Renal cortex interstitium (tissue), 15 donors: ENCODE measurements at places on chromosomes 5 and 9.
A peak's percentile ranks its signal among the peaks of the same experiment; 100 is the strongest.

GRCh38 chr9:85543196-85543595, 198.6 kb downstream of the AGTPBP1 start:
- DNase-seq = no peak

DNA sequence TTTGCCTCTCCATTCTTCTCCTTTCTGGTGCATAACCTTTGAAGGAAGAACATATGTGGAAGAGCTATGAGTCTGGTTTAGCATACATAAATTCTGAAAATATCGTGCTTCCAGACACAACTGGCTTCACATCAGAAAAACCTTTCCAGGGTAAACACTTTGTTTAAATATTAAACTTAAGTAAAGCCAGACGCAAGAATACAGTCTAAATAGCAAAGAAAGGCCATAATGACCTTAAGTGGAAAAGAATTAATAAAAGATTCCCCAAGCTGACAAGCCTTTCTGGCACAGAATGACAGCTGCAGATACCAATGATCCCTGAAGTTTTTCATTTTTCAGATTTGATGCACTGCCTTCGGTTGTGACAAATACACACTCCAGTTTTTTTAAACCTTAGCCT, 13.5 kb upstream of the TSSK1B start:
- no peak for DNase-seq

GRCh38 chr5:54415147-54415546, 40.4 kb upstream of the HSPB3 start:
- no peak for DNase-seq

- no peak for DNase-seq
Measured at GRCh38 chr5:105581988-105582690, 2019.5 kb upstream of the NUDT12 start.

DNA sequence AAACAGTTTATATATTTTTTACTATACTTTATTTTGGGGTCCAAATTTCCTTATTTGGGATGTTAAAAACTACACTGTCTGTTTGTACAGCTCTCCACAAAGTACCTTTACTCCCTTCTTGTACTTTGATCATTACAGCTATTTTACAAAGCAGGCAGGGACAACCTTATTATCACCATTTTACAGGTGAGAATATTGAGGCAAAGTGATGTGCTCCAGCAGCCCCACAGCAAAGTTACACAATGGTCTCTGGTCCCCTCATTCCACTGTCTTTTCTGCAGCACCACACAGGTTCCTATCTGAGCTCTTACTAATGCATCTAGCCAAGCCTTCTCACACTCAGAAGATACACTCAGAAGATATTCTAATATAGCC, 457.3 kb downstream of the RASEF start:
- DNase-seq = no peak

GRCh38 chr5:74670396-74671038, 14.5 kb upstream of the HEXB start:
- no peak for DNase-seq

DNA sequence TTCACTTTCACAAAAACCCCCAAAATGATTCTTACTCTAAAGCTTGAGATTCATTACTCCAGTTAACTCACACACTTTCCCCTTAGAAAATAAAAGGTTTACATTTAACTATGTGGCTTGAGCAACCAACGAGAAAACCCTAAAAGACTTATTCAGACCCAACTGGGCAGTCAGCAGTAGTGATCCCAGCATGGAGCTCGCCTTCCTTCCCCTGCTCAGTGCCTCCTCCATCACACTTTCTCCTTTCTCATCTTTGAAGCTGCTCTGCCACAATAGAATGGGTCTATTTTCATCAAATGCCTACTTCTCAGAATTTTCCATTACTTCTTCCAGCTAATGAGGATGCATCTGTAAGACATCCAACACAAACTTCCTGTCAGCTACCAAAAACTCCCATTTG, 29.1 kb downstream of the RORB start:
- DNase-seq = no peak

DNA sequence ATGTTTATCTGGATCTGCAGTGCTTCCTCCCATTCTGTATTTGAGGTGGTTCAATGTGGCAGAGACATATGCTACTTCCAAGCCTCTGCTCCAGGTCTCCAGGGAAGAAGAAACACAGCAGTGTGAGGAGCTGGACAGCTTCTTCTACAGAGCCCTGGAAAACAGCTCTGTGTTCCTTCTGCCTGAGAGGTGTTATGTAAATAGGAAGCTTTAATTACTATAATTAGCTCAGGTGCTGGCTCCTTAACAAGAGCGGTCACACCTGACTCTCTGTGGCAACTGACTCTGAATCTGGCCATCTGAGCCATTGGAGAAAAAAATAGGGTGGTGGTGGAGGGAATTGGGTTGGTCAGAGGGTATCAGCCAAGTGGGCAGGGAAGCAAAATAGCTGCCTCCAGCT, 332.4 kb upstream of the BRINP1 start:
- no peak for DNase-seq

DNA sequence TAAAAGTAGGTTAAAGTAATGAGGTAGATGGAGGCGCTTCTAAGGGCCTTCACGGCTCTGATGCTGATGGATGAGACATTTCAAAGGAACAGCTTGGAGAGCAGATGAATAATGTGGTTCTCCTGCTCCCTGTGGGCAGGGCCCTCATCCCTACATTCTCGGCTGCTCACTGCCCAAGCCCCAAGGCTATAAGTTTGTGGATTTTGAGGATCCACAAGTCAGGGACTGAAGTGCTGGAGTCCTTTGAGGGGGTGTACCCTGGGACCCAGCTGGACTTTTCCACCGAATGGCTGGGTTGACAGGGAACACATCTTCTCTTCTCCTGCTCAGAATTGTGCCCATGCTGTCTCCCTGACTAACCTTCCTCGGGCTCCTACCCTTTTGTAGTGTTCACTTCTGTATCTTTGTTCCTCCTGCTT, 21.4 kb upstream of the CXCL14 start:
- no peak for DNase-seq

DNA sequence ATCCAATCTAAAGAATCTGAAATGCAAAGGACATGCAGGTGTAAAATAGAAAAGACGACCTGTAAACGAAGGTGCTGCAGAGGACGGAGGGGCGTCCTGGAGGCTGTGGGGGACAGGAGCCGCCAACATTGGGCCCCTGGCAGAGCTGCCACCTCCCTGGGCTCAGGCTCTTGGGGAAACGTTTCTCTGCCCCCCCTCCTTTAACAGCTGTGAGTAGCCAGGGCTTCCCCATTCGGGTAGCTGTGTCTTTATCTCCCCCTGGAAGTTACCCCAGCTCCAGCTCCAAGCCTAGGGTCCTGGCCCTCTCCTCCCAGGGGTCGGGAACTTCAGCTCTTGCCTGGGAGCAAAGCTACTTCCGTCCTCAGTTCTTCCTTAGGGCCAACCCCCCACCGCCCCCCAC, 51.5 kb downstream of the PSD2 start:
- DNase-seq = no peak

- no peak for DNase-seq
Measured at GRCh38 chr9:126009047-126009446, 261.9 kb downstream of the PBX3 start.

GRCh38 chr9:706606-707459, 134.7 kb upstream of the DMRT1 start:
- DNase-seq = no peak

DNA sequence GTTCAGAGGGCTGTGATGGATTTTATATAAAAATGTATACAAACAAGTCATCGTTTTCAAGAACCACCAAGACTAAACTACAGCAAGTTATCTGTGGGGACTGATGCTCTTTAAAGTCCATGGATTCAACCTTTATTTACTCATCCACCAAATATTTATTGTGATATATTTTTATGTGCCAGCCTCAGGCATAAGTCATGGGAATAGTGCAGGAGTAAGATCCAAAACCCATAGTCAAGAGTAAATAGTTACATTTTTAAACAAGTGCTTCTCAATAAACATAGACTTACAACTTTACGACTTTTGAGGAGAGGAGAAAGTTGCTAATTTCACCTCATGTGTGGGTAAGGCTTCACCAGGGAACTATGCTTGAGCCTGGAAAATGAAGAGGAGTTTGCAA, 24.6 kb downstream of the MACIR start:
- DNase-seq = no peak

DNA sequence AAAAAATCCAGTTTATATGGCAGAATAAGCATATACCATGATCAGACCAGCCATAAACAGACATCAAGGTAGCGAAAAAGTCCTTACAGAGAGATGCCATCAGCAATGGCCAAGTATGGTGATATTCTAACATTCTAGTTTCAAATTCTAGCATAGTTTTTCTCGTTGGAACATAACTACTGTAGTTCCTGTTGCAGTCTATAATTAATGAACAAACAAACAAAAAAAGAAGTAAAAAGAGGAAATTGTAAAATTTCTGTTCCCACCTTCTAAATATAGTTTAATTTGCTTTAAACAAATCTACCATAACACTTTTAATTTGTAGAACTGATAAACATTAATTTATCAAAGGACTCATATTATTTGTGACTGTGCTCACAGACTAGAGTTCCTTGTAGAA, 9.9 kb upstream of the CD180 start:
- DNase-seq = no peak

DNA sequence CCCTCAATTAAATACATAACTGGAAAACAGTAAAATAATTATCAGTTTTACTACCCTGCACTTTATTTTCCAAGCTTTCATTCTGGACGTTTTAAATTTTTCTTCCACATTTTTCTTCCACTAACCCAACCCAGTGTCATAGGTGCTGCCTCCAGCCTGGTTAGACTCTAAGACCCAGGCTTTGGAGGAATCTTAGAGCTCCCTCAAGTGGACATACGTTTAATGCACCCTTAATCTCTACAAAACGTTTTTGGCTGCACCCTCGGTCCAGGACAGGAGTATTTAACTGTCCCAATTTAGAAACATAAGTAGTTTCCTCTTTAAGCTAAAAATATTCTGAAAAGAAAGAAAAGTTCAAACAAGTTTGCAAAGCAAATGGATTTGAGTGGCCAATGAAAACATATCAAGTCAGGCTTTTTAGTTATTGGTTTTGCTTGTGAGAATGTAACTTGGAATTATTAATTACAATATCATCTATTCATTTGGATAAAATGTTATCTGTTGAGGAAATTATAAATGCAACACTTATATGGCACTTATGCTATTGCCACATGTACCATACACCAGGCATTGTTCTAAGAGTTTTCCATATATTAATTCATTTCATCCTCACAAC, 38.9 kb downstream of the CDH6 start:
- DNase-seq = peak; percentile 43

GRCh38 chr9:115952430-115953292, 200.9 kb upstream of the PAPPA start:
- no peak for DNase-seq

- no peak for DNase-seq
Measured at GRCh38 chr9:72718503-72718902, 197.1 kb downstream of the TMC1 start.

DNA sequence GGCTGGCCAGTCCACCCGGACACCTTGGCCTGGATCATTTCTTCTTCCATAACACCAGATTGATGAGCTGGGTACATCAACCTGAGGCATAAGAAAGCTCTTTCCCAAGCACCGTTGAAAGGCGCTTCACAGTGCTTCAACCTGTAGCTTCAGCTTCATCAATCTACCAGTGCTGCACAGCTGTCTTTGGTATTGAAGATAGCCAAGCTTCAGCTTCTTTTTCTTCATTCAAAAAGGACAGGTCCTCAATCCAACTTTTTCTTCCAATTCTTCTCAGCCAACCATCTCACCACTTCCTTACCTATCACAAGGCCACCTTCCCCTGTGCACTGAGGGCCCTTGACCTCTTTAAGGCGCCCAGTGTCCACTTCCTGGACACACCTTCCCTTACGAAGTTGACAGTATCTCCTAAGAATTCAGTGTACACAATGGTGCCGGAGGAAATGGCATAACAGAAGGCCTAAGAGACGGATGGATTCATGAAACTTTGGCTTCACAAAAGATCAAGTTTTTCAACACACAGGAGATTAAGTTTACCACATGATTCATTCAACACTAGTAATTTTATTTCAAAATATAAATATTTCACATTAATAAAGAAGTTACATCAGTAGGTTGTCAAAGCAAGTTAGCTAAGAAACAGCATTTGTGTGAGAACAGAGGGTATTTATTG, 1.4 kb upstream of the CTNNAL1 start:
- DNase-seq = no peak

DNA sequence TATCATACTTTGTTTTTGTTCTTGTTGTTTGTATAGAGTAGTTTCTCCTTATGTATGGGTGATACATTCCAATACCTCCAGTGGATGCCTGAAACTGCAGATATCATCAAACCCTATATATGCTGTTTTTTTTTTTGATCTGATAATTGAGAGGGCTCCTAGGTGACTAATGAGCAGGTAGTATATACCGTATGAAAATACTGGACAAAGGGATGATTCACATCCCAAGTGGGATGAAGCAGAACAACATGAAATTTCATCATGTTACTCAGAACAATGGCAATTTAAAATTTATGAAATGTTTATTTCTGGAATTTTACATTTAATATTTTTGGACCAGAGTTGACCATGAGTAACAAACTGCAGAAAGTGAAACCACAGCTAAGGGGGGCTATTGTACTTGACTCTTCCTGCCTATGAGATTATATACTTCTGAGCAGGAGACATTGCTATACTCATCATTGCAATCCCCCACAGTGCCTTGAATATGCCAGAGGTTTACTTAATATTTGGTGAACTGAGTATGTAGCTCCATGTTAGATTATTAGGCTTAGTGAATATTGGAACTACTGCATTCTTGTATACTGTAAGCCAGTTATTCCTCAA, 258.7 kb upstream of the FBXL7 start:
- DNase-seq = no peak

DNA sequence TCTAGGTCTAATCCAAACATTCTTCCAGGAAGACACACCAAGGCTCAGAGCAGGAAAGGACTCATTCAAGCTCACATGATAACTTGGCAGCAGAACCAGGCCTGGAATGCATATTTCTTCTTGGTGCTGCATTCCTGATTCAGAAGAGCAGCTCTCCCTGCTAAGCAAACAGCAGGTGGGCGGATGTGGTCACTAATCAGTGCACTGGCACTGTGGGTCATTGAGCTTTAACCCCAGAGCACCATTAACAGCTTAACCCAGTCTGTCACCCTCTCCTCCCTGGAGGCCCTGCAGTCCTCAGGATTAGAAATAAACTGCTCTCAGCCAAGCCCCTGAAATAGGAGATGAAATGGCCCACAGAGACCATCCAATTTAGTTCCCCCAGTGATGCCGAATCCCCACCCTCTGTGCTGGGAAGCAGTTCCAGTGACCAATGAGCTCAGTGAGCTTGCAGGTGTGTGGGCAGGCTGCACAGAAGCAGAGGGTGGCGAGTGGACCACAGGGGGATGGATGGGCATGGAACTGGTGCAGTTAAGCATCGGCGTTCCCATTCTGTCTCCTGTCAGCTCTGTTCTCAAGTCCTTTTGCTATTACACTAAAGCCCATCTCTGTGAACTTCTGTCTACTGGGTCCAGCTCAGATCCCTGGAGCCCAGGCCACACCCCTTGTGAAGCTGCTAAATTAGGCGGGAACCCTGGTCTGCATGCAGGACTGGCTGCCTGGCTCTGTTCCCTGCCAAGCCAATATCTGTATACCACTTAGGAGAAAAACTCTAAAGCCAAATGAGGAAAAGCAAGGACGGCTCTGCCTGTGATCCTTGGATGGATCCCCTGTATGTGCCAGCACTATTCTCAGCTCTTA, 16.6 kb upstream of the MEGF9 start:
- no peak for DNase-seq

- DNase-seq = no peak
Measured at GRCh38 chr5:91849069-91849468, 466.0 kb upstream of the ARRDC3 start.
